CD8-positive, alpha-beta memory T cell (primary cell): ENCODE measurements at places on chromosomes 4 and X. TPM values are rescaled to one million over a fixed set of nuclear protein-coding genes. Genes with fewer than 3 reads are reported as not detected.
A peak's percentile ranks its signal among the peaks of the same experiment; 100 is the strongest.

ERCC6L gene
- total RNA-seq: 10.2 TPM

UGT2B10 gene
- total RNA-seq: not detected

TBX22 gene
- not detected for total RNA-seq

POLA1 gene
- 43.1 TPM for total RNA-seq

- DNase-seq: no peak
Observed at GRCh38 chr4:128039568-128039967, 21.5 kb upstream of the LARP1B start.

GRCh38 chr4:42844422-42845070, 48.0 kb upstream of the GRXCR1 start:
- no peak for DNase-seq

GRCh38 chr4:38082424-38083385, 122.5 kb downstream of the PTTG2 start:
- no peak for DNase-seq

GRCh38 chrX:51024106-51024696, 113.7 kb downstream of the BMP15 start:
- DNase-seq: no peak

DNA sequence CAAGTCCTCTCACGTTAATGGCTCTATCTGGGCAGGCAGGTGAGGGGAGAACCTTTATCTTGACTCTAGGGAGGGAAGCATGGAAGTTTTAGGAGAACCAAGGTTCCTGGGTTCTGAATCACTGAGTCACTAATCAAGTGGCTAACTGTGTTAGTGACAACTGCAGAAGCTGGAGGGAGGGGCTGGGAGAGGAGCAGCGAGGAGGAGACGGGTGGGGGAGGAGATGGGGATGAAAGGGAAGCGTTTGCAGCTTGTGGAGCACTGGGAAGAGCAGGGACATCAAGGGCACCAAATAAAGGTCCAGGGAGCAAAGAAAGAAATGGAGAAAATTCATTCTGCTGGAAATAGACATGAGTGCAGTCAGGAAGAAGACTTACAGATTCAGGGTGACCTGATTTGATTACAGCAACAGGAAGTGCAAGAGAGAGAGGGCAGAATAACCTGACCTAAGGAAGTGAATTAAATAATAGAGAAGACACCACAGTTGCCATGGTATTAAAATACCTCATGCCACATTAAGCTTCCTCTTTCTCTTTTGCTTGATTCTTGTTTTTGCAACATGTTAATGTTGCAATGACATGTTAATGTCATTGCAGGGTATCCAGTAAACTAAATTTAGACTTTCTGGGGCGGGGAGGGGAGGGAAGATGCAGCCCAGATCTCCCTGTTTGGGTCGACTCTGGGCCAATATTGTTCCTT, 4.5 kb upstream of the SETD7 start:
- DNase-seq: no peak

DNA sequence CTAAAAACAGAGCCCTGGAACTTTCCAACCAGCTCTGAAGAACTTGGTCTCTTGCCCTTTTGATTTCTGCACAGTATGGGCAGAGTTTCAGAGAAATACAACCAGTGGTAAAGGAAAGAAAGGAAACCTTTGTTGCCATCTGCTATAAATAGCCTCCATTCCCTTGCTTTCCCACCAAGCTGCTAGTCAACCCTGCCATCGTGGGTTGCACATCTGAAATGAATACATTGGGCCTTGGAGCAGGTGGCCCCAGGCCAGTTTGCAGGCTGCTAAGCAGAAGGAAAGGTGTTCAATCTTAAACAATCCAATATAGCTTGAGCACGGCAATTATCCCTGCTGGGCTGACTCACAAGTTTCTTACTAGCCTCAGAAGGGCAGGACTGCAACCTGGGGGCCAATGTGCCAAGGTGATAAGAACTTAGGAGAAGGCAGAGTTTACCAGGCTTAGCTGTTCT, 142.5 kb downstream of the PPARGC1A start:
- no peak for DNase-seq

GRCh38 chr4:189029976-189030504, 890.8 kb downstream of the TRIML1 start:
- no peak for DNase-seq

- peak; percentile 24 for DNase-seq
Observed at GRCh38 chrX:11770320-11770719, 12.3 kb downstream of the MSL3 start.

DNA sequence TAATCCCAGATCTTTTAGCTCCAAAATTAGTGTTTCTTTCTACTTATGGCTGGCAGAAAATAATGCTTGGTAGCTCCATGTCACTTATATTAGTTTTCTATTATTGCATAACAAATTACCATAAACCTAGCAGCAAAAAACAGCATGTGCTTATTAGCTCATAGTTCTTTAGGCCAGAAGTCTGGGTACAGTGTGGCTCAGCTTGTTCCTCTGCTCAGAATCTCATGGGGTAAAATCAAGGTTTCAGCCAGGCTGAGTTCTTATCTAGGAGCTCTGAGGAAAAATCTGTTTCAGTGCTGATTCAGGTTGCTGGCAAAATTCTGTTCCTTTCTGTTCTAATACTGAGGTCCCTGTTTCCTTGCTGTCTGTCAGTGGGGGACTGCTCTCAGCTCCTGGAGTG, 101.1 kb downstream of the CT47B1 start:
- no peak for DNase-seq

GRCh38 chr4:29259556-29259955, 1460.6 kb upstream of the PCDH7 start:
- no peak for DNase-seq

DNA sequence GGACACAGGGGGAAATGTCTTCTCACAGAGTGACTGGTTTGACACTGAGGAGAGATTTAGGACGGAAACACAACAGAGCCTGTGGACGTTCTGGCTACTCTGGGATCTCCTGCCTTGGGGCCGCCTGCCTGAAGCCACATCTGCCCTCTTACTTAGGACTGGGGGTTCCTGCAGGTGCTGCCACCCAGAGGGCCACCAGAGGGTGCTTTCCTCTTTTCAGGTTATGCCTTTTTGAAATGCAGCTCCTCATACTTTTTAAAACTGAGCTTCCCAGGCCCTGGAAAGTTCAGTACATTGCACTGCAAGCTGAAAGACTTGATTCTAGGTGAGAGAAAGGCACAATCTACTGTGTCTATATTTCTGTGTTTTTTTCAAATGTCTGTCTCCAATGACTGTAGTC, 92.2 kb upstream of the PGRMC2 start:
- no peak for DNase-seq

DNA sequence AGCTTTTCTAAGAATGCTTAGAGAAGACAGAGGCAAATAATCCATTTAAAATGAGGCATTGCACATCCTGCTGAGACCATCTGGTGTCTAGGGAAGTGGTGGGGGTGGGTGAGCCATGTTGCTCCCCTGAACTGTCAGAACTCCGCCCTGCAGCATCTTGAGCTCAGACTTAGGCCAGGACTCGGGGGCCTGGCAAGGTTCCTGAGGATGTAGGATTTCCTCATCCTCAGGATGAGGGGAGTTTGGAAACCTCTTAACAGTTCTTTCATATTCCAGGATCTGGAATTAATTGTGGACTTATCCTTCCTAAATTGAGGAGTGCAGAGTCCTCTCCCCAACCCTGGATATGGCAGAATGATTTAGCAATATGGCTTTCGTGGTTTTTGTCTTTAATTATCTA, 6.6 kb downstream of the TLL1 start:
- no peak for DNase-seq

- DNase-seq: peak; percentile 10
Observed at GRCh38 chrX:56397636-56398035, 165.5 kb downstream of the KLF8 start.
